ENCODE measurements at places on chromosomes 6 and 20.

- peak; percentile 70 for DNase-seq
These were observed 129.1 kb downstream of the PACRG start for GRCh38 chr6:162856885-162857284.

DNA sequence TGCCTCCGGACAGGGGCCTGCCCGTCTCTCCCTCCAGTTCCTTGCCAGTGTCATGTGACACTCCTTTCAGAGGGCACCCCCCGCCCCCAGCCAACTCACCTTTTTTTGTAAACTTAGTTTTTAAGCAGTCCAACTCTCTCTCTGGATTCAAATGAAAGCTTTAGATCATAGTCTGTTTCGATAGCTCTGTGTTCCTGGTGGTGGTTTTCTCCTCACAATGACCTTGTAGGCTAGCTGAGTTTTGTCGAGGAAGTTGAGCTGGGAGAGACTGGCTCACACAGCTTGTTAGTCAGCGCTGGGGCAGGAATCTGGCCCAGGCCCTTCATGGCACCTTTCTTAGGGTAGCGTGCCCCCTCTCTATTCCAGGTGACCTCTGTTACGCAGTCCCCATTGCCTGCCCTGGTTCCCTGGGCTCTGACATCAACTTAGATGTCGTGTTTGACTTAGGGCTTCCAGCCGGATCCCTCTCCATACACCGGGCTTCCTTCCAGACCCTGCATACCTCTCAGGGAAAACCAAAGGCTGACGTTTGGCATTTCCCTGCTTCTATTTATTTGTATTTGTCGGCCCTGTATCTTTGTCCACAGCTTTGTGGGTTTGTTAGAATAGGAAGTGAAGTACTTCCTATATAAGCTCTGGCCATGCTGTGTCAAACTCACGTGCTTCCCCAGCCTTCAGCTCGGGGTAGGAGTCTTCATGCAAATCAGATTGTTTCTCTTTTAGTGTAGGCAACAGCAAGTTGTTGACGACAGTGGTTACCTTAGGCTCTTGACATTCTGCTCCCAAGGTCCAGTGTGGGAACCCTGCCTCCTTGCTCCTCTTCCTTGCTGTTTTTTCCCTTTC is 12.7 kb downstream of the IGF2R start:
- DNase-seq: no peak

GRCh38 chr6:109411034-109411433 is 28.8 kb upstream of the CD164 start:
- no peak for DNase-seq

DNA sequence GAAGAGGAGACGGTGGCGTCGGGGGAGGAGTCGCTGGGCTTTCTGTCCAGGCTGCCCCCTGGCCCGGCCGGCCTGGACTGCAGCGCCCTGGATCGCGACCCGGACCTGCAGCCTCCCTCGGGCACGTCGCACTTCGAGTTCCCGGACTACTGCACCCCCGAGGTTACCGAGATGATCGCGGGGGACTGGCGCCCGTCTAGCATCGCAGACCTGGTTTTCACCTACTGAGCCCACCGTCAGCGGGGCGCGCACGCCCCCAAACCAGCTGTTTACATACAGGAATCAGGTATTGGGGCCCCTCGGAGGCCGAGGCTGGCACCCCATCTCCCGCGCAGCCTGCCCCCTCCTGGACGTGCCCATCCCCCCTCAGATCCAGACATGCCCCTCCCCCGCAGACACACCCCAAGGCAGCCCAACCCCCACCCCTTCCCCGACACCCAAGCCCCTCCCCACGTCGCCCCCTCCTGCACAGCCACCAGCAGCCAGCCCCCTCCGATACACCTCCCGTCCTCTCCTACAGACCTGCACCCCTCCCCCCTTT is 1.4 kb downstream of the SOX12 start:
- DNase-seq: no peak

DNA sequence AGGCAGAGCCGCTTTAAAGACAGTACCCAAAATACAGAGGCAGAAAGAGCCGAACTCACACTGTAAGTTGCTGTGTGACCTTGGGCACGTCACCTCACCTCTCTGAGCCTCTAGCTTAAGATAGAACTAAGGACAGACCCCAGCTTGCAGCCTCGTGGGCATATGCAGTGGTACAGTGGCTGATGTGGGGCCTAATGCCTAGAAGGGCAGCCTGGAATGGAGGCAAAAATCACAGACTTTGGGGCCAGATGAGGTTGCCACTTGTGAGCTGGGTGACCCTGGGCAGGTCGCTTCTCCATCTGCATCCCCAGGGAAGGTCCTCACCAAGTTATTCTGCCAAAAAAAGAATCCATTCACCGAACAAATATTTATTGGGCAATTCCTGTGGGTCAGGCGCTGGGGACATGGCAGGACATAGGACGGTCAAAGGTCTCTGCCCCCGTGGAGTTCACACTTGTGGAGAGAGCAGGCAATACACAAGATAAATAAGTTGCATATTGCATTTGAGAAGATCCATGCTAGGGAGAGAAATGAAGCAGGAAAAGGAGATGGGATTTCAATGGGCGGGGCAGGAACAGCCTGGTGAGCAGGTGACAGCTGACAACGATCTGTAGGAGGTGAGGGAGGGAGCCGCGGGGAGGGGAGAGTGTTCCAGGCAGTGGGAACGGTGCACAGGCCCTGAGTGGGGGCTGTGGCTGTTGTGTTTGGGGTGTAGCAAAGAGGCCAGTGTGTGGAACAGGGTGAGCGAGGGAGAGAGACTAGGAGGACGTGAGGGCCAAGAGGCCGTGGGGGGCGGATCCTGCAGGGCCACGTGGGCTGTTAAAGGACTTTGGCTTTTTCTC is 115.2 kb downstream of the CEBPB start:
- peak; percentile 42 for DNase-seq

DNA sequence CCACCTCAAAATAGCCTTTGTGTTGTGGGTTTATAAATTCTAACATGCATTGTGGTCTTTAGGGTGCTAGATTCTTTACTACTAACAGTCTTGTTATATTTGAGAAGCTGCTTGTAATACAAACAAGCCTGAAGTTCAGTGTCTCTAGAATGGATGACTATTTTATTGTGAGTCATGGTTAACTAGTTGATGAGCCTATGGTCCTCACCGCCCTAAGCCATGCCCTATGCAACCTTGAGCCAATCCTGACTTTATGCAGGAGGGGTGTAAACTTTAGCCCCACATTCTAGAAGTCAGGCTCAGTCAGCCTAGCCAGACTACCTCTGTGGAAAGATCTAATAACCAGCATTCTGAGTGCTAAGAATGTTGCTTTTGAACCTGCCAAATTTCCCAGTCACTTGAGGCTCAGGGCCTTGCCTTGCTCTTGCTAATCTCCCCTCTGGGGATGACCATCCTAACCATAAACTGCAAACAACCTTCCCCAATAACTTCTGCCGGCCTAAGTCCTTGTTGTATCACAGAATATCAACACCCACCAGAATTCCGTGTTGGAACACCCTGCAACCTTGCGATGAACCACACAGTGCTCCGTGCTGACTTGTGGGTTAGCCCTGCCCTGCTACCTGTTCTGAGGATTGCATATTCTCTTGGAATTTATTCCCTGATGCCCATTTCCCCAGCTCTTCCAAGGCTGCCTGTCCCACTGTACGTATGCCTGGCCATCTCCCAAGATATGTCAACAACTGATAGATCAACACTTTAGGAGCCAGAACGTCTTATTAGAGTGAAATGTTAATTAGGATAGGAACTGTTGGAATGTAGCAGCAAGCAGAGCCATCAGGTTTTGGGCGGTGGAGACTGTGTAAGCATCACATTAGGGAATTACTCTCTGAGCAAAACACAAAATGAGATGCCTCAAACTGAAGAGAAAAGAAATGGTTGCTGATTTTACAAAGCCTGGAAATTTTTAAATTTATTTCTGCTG is 71.7 kb upstream of the CEP85L start:
- DNase-seq: no peak

DNA sequence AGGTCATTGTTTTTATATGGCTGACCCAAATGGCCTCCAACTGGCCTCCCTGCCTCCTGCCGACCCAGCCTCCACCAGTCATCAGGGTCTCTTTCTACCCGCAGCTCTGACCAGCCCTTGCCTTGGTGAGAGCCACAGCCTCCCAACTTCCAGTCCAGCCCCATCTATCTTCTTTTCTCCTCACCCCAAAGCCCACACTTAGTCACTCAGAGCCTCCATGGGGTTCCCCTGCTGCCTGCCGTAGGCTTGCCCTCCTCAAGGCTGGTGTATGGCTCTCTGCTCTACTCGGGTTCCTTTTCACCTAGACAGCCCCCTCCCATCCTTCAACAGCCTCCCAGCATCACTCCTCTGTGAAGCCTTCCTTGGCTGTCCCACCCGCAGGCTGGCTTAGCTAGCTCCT is 18.2 kb downstream of the TCF15 start:
- DNase-seq: no peak

- no peak for DNase-seq
These were observed 117.7 kb downstream of the KIF13A start for GRCh38 chr6:17869753-17870050.

GRCh38 chr6:143176090-143177021 is 115.7 kb downstream of the AIG1 start:
- DNase-seq: no peak

GRCh38 chr20:23290761-23291574 is 59.6 kb upstream of the NXT1 start:
- DNase-seq: no peak

GRCh38 chr6:133040094-133040802 is 200.9 kb upstream of the EYA4 start:
- no peak for DNase-seq

- no peak for DNase-seq
These were observed 9.5 kb upstream of the VEGFA start for GRCh38 chr6:43760210-43761168.

DNA sequence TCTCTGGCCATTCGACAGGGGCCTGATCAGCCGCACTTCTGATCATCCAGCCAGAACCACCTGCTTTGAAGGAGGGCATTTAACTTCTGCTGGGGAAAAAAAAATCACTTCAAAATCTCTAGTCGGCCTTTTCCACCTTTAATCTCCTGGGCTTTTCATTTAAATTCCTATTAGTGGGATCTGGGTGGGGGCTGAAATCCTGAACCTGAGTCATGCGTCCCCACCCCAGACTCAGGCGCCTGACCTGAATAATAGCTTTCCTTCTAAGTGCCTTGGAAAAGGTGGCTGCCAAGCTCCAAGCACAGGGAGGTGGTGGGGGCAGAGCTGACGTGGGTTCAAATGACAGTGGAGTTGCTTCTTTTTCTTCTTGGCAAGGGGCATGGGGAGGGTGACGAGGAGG is 246.0 kb upstream of the EXOC2 start:
- no peak for DNase-seq

DNA sequence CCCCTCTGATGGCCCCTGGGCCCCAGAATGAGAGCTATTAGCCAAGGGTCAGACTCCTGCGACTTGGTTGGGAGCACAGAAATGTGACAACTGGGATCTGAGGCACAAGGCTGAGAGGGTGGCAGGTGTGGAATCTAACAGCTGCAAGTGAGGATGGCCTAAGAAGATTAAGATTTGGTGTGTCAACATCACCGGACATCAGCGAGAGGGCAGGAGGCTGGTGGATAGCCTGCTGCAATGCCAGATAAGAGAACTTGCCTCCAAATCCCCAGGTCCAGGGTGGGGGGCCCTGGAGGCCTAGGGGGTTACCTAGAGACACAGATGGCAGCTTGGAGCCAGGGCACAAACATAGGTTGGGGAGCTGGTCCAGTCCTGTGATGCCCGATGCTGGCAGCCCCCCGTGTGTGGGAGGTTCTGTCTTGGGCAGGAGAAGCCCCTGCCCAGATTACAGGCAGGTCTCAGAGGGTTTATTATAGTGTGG is 155.8 kb downstream of the GRM4 start:
- no peak for DNase-seq

DNA sequence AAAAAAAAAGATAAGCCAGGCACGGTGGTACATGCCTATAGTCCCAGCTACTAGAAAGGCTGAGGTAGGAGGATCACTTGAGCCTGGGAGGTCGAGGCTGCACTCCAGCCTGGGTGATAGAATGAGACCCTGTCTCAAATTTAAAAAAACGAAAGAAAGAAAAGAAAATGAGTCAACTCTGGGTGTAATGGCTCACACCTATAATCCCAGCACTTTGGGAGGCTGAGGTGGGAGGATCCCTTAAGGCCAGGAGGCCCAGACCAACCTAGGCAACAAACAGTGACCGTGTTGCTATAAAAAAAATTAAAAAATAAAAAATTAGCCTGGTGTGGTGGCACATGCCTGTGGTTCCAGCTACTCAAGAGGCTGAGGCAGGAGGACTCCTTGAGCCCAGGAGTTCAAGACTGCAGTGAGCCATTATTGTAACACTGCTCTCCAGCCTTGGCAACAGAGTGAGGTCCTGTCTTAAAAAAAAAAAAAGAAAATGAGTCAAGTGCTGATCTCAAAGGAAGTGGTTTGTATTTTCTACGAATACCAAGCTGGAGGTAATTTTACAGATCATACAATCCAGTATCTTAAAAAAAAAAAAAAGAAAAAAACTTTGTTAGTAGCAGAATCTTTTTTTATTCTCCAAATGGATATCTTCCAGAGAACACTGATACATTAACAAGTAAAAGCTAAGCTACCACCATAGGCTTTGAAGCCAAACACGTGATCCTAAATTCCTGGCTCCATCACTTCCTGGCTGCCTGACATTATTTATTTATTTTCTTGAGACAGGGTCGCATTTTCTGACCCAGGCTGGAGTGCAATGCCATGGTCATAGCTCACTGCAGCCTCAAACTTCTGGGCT is 5.7 kb downstream of the COMMD7 start:
- DNase-seq: no peak

DNA sequence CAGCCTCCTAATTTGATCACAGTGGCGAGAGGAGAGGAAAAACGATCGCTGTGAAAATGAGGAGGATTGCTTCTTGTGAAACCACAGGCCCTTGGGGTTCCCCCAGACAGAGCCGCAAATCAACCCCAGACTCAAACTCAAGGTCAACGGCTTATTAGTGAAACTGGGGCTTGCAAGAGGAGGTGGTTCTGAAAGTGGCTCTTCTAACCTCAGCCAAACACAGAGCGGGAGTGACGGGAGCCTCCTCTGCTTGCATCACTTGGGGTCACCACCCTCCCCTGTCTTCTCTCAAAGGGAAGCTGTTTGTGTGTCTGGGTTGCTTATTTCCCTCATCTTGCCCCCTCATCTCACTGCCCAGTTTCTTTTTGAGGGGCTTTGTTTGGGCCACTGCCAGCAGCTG is 28.7 kb downstream of the SAYSD1 start:
- DNase-seq: no peak

DNA sequence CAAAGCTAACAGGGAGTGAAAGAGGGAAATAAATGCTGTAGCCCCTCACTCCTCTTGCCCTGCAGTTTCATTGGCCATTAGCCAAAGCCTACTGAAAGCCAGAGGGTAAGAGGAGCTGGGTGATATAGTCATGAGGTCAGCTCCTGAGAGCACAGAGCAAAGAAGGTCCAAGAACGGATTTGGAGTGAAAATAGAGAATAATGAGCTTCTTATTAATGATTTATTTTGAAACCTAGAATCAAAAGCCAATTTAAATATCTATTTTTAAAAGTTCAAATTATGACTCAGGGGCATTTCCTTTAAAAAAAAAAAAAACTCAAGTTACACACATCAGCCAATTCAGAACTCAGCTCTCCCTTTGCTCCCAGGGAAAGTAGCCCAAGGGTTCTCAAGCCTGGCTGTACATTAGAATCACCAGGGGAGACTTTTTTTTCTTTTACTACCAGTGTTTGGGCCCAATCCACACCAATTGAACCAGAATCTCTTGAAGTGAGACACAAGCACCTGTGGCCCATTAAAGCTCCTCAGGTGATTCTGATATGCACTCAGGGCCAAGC is 79.1 kb downstream of the SNAP25 start:
- no peak for DNase-seq

Data from femur (tissue), 1 donor.